Osteoblast (primary cell): ENCODE measurements at places on chromosomes 11 and 22. TPM values are rescaled to one million over a fixed set of nuclear protein-coding genes. Genes with fewer than 3 reads are reported as not detected.

- H3K27ac ChIP-seq = peak overlapping the region; percentile 33
- no peak for DNase-seq
- H3K27me3 ChIP-seq = no peaks in the 10 kb centered on the region
Measured at GRCh38 chr11:77882396-77882795, 61.5 kb downstream of the AAMDC start.

- H3K27me3 ChIP-seq = no peaks in the 10 kb centered on the region
- no peak overlapping the region for H3K4me3 ChIP-seq
- DNase-seq = no peak
- peaks cover 49% of the 10 kb centered on the region for H3K36me3 ChIP-seq
- no peak overlapping the region for H3K27ac ChIP-seq
Measured at GRCh38 chr11:47244448-47245350, 3.9 kb downstream of the ACP2 start.

DNA sequence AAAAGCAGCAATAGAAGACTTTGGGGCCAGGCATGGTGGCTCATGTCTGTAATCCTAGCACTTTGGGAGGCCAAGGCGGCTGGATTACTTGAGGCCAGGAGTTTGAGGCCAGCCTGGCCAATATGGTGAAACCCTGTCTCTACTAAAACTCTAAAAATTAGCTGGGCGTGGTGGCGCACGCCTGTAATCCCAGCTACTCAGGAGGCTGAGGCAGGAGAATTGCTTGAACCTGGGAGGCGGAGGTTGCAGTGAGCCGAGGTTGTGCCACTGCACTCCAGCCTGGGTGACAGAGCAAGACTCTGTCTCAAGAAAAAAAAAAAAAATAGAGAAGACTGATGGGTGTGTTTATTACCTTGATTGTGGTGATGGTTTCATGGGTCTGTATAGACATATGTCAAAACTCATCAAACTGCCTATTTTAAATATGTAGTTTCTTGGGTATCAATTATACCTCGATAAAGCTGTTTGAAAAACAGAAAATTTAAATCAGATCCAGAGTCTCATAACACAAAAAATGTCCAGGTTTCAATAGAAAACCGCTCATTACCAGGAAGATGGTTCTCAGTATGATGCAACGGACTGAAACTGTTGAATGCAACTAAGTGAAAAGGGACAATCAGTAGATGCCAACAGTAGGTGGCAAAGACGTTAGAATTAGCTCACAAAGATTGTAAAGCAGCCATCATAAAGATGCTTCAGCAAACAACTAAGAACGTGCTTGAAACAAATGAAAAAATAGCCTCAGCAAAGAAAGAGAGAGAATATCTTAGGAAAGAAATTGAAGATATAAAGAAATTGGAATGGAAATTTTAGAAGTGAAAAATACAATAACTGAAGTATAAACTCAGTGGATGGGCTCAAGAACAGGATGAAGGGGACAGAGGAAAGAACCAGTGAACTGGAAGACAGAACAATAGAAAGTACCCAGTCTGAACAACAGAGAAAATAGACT lies 33.1 kb upstream of the SEPTIN5 start:
- no peaks in the 10 kb centered on the region for H3K36me3 ChIP-seq
- H3K4me1 ChIP-seq = no peaks in the 10 kb centered on the region
- no peak for DNase-seq
- H3K4me3 ChIP-seq = no peak overlapping the region
- no peak overlapping the region for H3K27ac ChIP-seq
- peaks cover 31% of the 10 kb centered on the region for H3K27me3 ChIP-seq

HIPK3 gene
- total RNA-seq = 188 and 195 TPM in 2 replicates
